ENCODE measurements at places on chromosomes 7 and 10. TPM values are rescaled to one million over a fixed set of nuclear protein-coding genes. Genes with fewer than 3 reads are reported as not detected.

The PDZD7 gene
- 0.31 TPM for total RNA-seq

GRCh38 chr7:39683216-39683845, 60.0 kb downstream of the RALA start:
- DNase-seq = no peak

The LGI1 gene
- not detected for total RNA-seq

DNA sequence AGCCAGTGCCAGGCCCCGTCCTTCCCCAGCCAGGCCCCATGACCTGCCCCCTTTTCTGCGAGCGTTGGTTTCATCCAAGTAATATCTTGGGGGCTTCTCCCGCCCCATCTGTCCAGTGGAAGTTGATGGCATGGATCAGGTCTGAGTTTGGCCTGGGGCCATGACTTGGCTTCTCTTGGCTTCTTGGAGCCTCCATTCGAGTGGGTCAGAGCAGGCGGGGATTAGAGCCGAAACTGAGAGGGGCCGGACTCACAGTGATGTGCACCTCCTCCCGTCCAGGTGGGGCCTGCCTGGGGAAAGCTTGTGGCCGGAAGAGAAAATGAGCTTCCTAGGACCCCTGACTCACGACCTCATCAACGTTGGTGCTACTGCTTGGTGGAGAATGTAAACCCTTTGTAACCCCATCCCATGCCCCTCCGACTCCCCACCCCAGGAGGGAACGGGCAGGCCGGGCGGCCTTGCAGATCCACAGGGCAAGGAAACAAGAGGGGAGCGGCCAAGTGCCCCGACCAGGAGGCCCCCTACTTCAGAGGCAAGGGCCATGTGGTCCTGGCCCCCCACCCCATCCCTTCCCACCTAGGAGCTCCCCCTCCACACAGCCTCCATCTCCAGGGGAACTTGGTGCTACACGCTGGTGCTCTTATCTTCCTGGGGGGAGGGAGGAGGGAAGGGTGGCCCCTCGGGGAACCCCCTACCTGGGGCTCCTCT, 15.1 kb upstream of the LIMK1 start:
- DNase-seq = no peak

The STAG3 gene
- 20.9 TPM for total RNA-seq

The LRGUK gene
- total RNA-seq = 0.07 TPM

Measured in activated CD4-positive, alpha-beta memory T cell treated with anti-CD3 and anti-CD28 coated beads for 36 hours (primary cell).